ENCODE measurements at places on chromosomes 1 and 21.

DNA sequence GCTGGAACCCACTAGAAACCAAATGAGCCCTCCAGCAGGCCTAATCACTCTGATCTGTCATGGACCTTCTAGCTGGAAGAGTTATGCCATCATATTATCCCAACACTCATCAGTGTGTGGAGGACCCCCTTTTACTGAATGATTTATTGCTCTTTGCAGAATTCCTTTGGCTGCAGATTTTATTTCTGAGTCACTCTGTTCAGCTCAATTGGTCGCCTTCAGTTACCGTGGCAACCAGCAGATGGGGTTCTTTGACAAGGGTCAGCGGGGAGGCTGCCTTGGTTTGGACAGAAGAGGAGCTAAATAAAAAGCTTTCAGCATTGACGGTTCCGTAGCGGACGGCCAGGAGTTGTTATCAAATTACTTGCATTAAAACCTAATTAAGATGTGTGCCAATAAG, 220.1 kb downstream of the SDCCAG8 start:
- DNase-seq = no peak

DNA sequence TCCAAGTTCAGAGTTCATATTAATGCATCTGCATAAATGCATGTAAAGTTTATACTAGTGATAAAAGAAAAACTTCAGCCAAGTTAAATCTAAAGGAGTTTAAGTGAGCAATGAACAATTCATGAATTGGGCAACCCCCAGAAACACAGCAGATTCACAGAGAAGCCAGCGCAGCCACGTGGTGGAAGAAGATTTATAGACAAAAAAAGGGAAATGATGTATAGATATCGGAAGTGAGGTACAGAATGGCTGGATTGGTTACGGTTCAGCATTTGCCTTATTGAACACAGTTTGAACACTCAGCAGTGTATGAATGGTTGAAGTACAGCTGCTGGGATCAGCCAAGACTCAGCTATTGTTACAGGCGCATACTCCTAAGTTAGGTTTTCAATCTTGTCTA, 5.7 kb downstream of the AK5 start:
- DNase-seq = no peak

DNA sequence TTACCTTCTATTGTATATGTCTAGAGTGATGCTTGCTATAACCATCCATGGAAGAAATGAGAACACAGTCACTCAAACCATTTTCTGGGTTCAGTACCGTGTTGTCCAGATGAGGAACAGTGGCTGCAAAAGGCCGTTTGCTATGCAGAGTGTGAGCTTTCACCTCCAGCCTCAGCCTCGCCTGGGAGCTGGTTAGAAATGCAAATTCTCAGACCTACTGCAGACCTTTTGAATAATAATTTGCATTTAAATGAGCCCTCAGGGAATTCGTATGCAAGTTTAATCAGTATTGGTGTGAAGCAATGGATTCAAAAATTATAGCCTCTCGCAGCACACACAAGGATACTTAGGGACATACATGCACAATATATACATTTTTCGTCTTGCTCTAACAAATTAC, 24.1 kb downstream of the KCNJ15 start:
- no peak for DNase-seq

GRCh38 chr1:110198746-110199145, 11.4 kb upstream of the KCNC4 start:
- no peak for DNase-seq

DNA sequence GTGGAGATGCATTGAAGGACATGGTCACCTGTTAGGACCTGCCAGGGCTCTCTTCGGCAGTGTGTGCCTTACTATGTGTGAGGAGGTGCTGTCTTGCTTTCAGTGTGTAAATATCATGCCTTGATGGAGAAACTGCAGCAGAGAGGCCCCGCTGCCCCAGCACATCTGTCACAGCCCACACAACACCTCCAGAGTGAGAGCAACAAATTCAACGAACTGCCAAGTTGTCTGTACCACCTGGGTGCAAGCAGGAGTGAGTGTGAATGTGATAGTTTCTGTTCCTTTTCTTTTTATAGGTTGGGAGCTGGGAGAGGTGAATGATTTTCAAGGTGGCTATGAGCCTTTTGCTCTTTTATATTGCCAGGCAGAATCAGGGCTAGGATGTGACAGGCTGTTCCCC, 114.6 kb upstream of the KIAA0040 start:
- DNase-seq = no peak

GRCh38 chr1:59195151-59195550, 101.7 kb upstream of the FGGY start:
- no peak for DNase-seq

DNA sequence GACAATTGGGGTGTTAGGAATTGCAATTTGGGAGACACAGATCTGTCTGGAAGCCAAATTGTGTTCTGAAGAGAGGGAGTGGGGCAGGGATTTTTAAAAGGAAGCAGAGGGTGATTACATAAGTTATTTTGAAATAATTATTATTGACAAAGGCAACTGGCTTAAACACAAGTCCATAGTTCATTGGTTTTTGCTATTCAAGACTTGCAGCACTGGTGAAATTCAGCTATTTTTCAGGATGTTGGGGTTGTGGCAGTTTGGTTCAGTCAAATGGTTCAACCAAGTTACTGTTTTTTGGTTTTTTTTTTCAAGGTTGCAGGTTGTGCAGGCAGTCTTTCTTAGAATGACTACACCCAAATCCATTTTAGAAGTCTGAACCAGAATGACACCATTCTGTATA, 300.0 kb upstream of the DEPDC1 start:
- no peak for DNase-seq

DNA sequence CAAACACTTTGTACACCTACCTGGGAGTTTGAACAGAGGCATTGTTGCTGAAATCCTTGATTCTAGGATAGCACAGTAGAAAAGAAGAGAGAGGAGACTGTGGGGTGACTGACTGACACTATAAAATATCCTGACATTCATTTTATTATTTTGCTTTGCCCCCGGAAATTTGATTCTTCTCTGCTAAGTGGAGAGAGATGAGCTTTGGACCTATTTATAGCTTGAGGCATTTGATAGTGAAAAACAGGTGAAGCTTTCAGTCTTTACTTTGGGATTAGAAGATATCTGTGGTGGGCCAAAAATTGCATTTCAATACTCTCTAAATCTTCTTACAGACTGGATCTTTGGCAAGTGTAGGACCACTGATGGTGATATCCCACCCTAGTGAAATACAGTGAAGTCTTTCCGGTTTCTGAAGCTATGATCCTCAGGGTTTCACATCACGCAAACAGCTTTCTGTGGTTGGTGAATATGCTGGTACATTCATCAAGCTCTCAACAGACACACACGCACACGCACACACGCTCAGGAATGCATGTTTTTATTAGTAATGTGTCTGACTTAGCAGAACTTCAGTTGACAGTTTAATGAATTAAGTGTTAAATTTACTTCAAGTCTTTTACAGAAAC, at the start of gene AMPD1:
Gene AMPD1, minus strand, starts transcription at position 117 of the 629 bp plus-strand sequence. Its CDS starts 75 bp downstream, at position 42.
- DNase-seq = peak; percentile 52

DNA sequence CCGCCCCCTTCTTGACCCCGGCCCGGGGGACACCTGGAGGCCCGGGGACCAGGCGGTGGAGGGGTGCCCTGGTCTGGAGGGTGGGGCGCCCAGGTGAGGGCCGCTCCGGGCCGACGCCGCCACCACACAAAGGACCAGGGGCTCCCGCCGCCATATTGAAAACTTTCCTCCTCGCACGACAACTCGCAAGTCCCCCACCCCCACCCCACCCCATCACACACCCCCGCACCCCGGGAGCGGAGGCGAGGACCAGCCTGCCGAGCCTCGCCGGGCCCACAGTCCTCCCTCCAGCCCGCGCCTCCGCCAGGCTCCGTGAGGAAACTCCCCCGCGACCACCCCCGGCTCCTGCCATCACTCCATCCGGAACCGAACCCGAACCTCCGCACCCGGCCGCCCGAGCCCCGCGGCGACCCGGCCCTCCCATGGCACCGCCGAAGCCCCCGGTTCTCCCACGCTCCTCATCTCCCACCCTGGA, 733 bp downstream of the KDM5B start:
- DNase-seq = peak; percentile 22

- DNase-seq = no peak
Observed at GRCh38 chr1:164720440-164721227, 161.7 kb downstream of the PBX1 start.

DNA sequence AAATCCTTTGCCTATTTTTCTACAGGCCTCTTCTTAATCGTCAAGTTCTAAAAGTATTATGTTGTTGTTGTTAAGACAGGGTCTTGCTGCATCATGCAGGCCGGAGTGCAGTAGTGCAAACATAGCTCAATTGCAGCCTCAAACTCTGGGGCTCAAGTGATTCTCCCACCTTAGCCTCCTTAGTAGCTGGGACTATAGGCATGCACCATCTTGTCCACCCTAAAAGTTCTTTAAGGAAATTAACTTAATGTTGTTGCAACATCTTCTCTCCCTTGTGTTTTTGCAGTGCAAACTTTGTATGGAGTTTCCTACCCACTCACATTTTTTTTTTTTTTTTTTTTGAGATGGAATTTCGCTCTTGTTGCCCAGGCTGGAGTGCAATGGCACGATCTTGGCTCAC, 4.1 kb upstream of the VHLL start:
- DNase-seq = no peak

GRCh38 chr1:110645821-110646735, 28.7 kb downstream of the KCNA3 start:
- peak; percentile 76 for DNase-seq

- DNase-seq = peak; percentile 86
Observed at GRCh38 chr1:229229137-229229720, 41.7 kb upstream of the RAB4A start.

DNA sequence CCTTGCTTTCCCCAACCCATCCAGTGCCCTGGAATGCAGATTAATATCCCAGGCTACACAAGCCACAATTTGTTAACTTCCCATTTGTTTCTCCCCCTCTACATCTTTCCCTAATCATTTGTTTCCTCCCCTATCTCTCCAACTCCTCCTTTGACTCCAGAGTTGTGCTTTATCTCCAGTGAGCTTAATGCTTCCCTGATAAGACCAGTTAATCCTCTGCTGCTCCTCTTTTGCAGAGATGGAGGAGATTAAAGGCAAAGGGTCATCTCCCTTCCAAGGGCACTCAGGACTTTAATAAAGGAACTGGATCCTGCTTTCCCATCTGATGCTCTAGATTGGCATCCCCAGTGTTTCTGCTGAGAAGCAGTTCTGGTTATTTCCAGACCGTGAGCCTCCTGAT, 7.1 kb downstream of the FAM78B start:
- DNase-seq = no peak

GRCh38 chr1:226825037-226825745, 45.2 kb upstream of the PSEN2 start:
- DNase-seq = no peak

GRCh38 chr1:209319057-209319432, 264.5 kb upstream of the CAMK1G start:
- DNase-seq = peak; percentile 10

DNA sequence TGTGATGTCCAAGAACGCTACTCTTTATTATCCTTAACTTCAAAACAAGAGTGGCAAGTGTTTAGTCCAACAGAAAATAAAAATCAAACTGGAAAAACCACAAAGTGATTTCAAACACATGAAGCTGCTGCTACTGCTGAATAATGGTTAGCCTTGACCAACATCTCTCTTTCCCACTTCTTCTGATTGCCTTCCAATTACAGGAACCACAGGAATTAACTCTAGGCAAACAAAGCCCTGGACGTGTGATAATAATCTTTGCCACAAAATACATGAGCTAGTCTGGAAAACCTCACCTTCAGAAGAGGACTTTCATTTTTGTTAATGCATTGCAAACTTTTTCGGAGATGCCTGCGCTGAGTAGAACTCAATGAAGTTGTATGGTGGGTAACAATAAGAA, 48.6 kb upstream of the COL11A1 start:
- DNase-seq = peak; percentile 14

GRCh38 chr1:44059664-44060355, 28.5 kb upstream of the SLC6A9 start:
- no peak for DNase-seq

DNA sequence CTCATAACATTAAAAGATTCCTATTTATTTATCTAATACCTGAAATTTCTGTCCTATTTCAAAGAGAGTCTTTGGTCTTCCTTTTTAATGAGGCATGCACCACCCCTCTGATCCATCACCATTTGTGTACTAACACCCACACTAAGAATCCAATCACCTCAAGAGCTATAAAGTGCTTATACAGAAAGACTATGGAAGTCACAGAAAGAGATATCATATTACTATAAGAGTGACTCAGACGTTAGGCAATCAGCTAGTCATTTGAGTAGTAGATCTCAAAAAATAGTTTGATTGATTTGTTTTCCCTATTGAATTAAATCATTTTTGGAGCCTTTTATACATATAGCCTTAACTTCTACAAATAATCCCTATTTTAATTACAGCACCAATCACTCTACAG, 46.1 kb downstream of the NME7 start:
- peak; percentile 63 for DNase-seq

GRCh38 chr1:33111965-33112364, 31.0 kb downstream of the AZIN2 start:
- peak; percentile 26 for DNase-seq

DNA sequence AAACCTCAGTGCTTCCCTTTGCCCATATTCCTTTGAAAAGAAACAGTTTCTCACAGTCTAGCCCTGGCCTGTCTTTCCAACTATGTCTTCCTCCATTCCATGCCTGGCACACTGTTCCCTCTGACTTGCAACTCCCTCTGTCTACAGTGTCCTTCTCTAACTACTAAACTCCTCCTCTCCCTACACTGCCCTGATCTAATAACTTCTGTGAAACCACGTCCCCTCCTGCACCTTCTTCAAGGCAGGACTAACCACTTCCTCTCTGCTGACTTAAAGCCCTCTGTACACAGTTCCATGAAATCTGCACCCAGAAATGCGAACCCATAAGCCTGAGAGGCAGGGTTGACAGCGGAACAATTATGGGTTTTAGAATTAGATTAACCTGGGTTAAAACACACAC, 62.2 kb upstream of the ATP1B1 start:
- DNase-seq = peak; percentile 9

GRCh38 chr1:12340544-12340930, 110.7 kb downstream of the VPS13D start:
- no peak for DNase-seq

DNA sequence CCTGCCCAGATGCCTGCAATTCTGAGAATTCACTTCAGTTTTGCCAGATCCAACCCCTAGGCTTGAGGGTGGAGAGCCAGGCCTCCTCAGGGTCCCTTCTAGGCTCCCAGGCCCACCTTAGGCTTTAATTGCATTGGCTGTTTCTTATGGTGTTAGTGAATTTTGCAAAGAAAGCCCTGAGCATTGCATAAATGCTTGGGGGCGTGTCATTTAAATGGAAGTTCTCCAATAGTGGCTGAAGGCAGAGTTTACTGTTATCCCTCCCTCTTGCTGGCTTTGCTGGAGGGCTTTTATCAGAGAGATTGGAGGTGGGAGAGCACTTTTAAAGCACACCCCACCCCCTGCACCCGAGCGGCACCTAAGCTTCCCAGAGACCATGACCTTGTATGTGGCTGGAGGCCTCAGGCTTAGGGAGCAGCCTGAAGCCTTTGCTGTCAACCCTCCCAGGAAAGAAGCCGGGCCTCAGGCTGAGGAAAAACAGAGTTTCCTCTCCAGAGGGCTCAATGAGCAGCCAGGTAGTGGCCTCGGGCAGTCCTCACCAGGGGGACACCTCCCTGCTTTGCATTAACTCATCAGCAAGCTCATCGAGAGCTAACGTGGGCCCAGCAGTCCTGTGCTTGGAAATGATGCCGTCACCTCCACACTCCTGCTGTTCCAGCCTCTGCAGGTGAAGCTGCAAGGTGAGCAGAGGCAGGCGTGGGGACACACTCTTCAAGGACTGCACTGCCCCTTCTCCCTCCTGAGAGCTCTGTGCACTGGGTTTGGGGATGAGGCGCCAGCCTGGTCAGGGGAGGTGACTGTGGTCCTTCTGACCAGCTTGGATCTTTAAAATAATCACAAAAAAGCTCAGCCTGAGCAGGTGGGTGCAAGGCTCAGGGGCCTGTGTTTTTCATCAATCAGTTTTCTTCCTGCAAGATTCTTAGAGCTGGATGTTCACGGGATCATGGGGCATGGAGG, 58.0 kb downstream of the STUM start:
- DNase-seq = no peak

Data from mammary epithelial cell (primary cell).